ENCODE measurements at places on chromosomes 3 and 15. TPM values are rescaled to one million over a fixed set of nuclear protein-coding genes. Genes with fewer than 3 reads are reported as not detected.

OXTR gene
- 1.4 TPM for total RNA-seq

- H3K4me3 ChIP-seq = no peak overlapping the region
- no peaks in the 10 kb centered on the region for H3K4me1 ChIP-seq
- H3K27me3 ChIP-seq = no peaks in the 10 kb centered on the region
- no peak overlapping the region for H3K27ac ChIP-seq
- peaks cover 5% of the 10 kb centered on the region for H3K36me3 ChIP-seq
These were observed 30.6 kb downstream of the SLC49A4 start for GRCh38 chr3:122825460-122825859.

SIDT1 gene
- total RNA-seq = 16.6 TPM

- no peaks in the 10 kb centered on the region for H3K36me3 ChIP-seq
- H3K27me3 ChIP-seq = no peaks in the 10 kb centered on the region
- no peak overlapping the region for H3K27ac ChIP-seq
- DNase-seq = no peak
- no peak overlapping the region for H3K4me3 ChIP-seq
- H3K4me1 ChIP-seq = no peaks in the 10 kb centered on the region
These were observed 319.4 kb upstream of the STAC start for GRCh38 chr3:36060950-36061349.

- DNase-seq = no peak
- H3K27ac ChIP-seq = no peak overlapping the region
- no peaks in the 10 kb centered on the region for H3K4me1 ChIP-seq
- no peaks in the 10 kb centered on the region for H3K36me3 ChIP-seq
- H3K4me3 ChIP-seq = no peak overlapping the region
These were observed 84.5 kb upstream of the PLXND1 start for GRCh38 chr3:129690963-129691362.

IL5RA gene
- total RNA-seq = 0.70 TPM

GOLGA8T gene
- total RNA-seq = not detected

GRCh38 chr3:23743141-23743784 is 62.5 kb upstream of the UBE2E1 start:
- H3K27ac ChIP-seq = no peak overlapping the region
- DNase-seq = no peak
- peaks cover 6% of the 10 kb centered on the region for H3K27me3 ChIP-seq
- no peaks in the 10 kb centered on the region for H3K4me1 ChIP-seq

DNA sequence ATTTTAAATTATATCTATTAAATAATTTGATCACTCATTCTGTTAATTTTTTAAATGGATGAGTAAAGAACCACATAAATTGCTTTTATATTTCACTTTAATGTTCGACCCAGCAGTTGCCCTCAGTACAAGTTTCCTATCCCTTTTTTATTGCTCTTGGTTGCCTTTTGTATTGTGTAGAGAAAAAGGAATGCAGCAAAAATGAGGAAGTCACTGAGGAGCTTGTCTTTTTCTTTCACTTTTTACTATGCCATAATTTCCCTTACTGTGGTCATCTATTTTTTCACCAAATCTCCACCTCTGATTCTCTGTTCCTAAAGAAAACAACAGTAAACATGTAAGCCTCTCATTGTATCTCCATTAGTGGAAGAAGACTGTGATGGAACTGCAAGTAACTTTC is 122.7 kb downstream of the B3GALNT1 start:
- no peak for DNase-seq
- no peak overlapping the region for H3K27ac ChIP-seq
- H3K4me1 ChIP-seq = no peaks in the 10 kb centered on the region
- H3K4me3 ChIP-seq = no peak overlapping the region
- no peaks in the 10 kb centered on the region for H3K27me3 ChIP-seq

MORC1 gene
- total RNA-seq = not detected

- H3K36me3 ChIP-seq = peaks cover 5% of the 10 kb centered on the region
- H3K4me1 ChIP-seq = no peaks in the 10 kb centered on the region
- H3K27ac ChIP-seq = no peak overlapping the region
- no peak for DNase-seq
- no peaks in the 10 kb centered on the region for H3K27me3 ChIP-seq
These were observed 16.0 kb downstream of the PIGB start for GRCh38 chr15:55334997-55335396.

- H3K36me3 ChIP-seq = peaks cover 9% of the 10 kb centered on the region
- H3K4me3 ChIP-seq = no peak overlapping the region
- H3K27ac ChIP-seq = no peak overlapping the region
- no peaks in the 10 kb centered on the region for H3K27me3 ChIP-seq
- no peak for DNase-seq
These were observed 220.0 kb upstream of the CGNL1 start for GRCh38 chr15:57156210-57156884.

FBXW12 gene
- not detected for total RNA-seq

GRCh38 chr15:91393186-91393585 is 293.1 kb downstream of the SV2B start:
- H3K27me3 ChIP-seq = no peaks in the 10 kb centered on the region
- no peak for DNase-seq
- no peaks in the 10 kb centered on the region for H3K36me3 ChIP-seq
- H3K4me1 ChIP-seq = no peaks in the 10 kb centered on the region
- no peak overlapping the region for H3K4me3 ChIP-seq

DNA sequence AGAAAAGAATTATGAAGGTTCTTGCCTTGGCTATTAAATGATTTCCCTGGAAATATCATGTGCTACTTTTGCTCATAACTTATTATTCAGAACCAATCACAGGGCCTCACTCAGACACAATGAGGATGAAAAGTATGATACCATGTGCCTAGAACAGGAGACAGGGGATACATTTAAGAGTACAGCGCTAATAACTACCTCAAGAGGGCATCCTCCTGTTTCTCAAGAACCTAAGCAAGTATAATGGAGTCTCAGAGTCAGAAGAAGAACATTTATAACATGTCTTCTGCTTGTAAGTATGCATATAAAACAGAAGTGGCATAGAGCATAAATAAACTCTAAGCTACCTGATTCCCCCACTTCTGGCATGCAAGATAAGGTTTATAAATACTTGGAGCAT is 125.4 kb upstream of the MME start:
- H3K4me3 ChIP-seq = no peak overlapping the region
- H3K27ac ChIP-seq = no peak overlapping the region
- H3K4me1 ChIP-seq = no peaks in the 10 kb centered on the region
- H3K27me3 ChIP-seq = no peaks in the 10 kb centered on the region

- no peak overlapping the region for H3K27ac ChIP-seq
- H3K36me3 ChIP-seq = peaks cover 21% of the 10 kb centered on the region
These were observed 21.4 kb downstream of the EIF4E3 start for GRCh38 chr3:71703797-71704196.

GRCh38 chr3:138467931-138468330 is 33.5 kb downstream of the ESYT3 start:
- H3K27ac ChIP-seq = no peak overlapping the region
- no peaks in the 10 kb centered on the region for H3K36me3 ChIP-seq
- H3K4me1 ChIP-seq = no peaks in the 10 kb centered on the region
- no peak for DNase-seq

POLR2M gene
- 57.9 TPM for total RNA-seq

DNA sequence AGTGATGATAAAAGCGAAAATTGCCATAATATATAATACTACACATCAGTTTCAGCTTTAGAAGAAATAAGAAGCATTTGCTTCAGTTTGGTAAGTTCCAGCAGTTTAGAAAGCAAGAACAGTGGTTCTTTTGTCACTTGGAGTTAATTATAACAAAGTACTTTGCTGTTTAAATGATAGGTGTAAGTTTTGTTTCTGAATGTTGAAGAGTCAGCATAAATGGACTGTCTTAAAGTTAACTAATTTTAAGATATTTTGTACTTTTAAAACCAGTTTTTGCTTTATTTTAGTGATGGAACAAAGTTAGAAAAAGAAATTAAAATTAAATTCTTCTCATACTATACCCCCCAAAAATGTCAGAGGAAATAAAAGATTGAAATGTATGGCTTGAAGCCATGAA is 24.6 kb downstream of the CHCHD6 start:
- H3K27me3 ChIP-seq = no peaks in the 10 kb centered on the region
- H3K27ac ChIP-seq = no peak overlapping the region
- H3K4me3 ChIP-seq = no peak overlapping the region
- peaks cover 5% of the 10 kb centered on the region for H3K4me1 ChIP-seq
- DNase-seq = no peak

RARRES1 gene
- not detected for total RNA-seq

- H3K36me3 ChIP-seq = no peaks in the 10 kb centered on the region
- no peak overlapping the region for H3K27ac ChIP-seq
- H3K4me3 ChIP-seq = no peak overlapping the region
- no peaks in the 10 kb centered on the region for H3K27me3 ChIP-seq
- peaks cover 6% of the 10 kb centered on the region for H3K4me1 ChIP-seq
These were observed 312.1 kb upstream of the TGFBR2 start for GRCh38 chr3:30294241-30294667.

HAPLN3 gene
- 32.2 TPM for total RNA-seq

GOLGA8H gene
- not detected for total RNA-seq

GRCh38 chr3:39255503-39256325 is 24.1 kb downstream of the CX3CR1 start:
- H3K27me3 ChIP-seq = no peaks in the 10 kb centered on the region
- no peaks in the 10 kb centered on the region for H3K36me3 ChIP-seq
- no peak for DNase-seq
- no peak overlapping the region for H3K4me3 ChIP-seq

GRCh38 chr15:55231455-55231854 is 34.7 kb upstream of the RSL24D1 start:
- H3K4me3 ChIP-seq = no peak overlapping the region
- H3K27ac ChIP-seq = no peak overlapping the region
- H3K4me1 ChIP-seq = peaks cover 8% of the 10 kb centered on the region
- DNase-seq = no peak
- peaks cover 11% of the 10 kb centered on the region for H3K36me3 ChIP-seq

C3orf70 gene
- not detected for total RNA-seq

- H3K36me3 ChIP-seq = no peaks in the 10 kb centered on the region
- H3K27ac ChIP-seq = no peak overlapping the region
- H3K4me1 ChIP-seq = no peaks in the 10 kb centered on the region
- no peaks in the 10 kb centered on the region for H3K27me3 ChIP-seq
- H3K4me3 ChIP-seq = no peak overlapping the region
- DNase-seq = no peak
These were observed 85.3 kb downstream of the PIK3R4 start for GRCh38 chr3:130661140-130661891.

DNA sequence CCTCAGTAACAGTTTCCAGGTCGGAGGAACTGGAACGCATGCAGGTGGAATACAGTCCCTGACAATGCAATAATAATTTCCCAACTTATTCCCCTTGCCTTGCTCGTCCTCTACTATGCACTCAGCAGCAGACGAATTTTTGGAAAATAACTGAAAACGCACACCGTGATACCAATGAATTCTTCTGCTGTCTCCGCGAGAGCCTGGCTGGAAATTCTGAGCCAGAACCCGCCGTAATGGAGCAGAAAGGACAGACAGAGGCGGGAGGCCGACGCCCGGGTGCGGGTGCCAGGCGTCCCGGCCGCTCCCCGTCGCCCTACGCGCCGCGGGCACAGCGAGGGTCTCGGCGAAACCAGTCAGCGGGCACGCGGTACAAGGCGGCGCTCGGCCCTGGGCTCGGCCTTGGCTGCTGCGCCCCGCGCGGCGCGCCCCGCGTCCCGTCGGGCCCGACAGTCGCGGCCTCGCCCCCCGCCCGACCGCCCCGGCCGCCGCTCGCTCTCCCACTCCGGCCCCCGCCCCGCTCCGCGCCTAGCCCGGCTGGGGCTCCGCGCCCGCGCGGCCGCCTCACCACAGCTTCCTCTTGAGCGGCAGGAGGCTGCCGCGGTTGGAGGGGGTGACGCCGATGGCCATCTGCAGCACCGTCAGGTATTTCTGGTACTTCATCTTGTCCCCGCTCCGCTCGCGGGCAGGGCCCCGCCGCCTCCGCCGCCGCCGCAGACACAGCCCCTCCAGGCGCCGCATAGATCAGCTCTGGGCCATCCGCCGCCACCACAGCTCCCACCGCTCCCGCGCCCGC is 114.5 kb upstream of the GOLGA8J start:
- DNase-seq = no peak
- H3K27ac ChIP-seq = no peak overlapping the region
- peaks cover 6% of the 10 kb centered on the region for H3K27me3 ChIP-seq
- H3K4me3 ChIP-seq = no peak overlapping the region

DNA sequence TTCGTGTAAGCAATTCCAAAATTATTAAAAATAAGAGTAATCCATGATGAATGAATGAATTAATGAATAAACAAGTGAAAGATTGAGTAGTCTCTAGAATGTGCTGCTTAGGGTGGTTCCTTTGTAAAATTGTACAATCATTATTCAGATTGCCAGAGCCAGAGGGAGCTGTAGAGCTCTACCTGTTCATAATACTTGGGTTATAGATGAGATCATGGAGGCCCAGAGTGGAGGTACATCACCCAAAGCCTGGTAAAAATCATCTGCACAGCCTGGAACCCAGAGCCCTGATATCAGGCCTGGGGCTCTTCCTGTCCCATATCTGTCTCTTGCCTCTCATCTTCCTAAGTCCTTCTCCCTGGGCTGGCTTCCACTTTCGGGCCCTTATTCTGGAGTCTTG is 297.2 kb downstream of the RPLP1 start:
- H3K27ac ChIP-seq = no peak overlapping the region
- no peak for DNase-seq
- H3K36me3 ChIP-seq = no peaks in the 10 kb centered on the region
- peaks cover 25% of the 10 kb centered on the region for H3K4me1 ChIP-seq
- H3K27me3 ChIP-seq = no peaks in the 10 kb centered on the region

GRCh38 chr15:38144921-38145320 is 107.7 kb upstream of the SPRED1 start:
- no peak for DNase-seq
- H3K4me1 ChIP-seq = no peaks in the 10 kb centered on the region
- H3K27me3 ChIP-seq = no peaks in the 10 kb centered on the region
- no peak overlapping the region for H3K4me3 ChIP-seq

GABRA5 gene
- total RNA-seq = not detected

GRCh38 chr3:102896851-102897621 is 462.2 kb downstream of the ZPLD1 start:
- H3K4me3 ChIP-seq = no peak overlapping the region
- no peak for DNase-seq
- no peaks in the 10 kb centered on the region for H3K4me1 ChIP-seq
- H3K27me3 ChIP-seq = no peaks in the 10 kb centered on the region
- no peak overlapping the region for H3K27ac ChIP-seq

GRCh38 chr15:94703596-94703995 is 472.2 kb downstream of the MCTP2 start:
- no peaks in the 10 kb centered on the region for H3K36me3 ChIP-seq
- no peaks in the 10 kb centered on the region for H3K4me1 ChIP-seq
- H3K27me3 ChIP-seq = no peaks in the 10 kb centered on the region
- no peak for DNase-seq
- no peak overlapping the region for H3K27ac ChIP-seq

DNA sequence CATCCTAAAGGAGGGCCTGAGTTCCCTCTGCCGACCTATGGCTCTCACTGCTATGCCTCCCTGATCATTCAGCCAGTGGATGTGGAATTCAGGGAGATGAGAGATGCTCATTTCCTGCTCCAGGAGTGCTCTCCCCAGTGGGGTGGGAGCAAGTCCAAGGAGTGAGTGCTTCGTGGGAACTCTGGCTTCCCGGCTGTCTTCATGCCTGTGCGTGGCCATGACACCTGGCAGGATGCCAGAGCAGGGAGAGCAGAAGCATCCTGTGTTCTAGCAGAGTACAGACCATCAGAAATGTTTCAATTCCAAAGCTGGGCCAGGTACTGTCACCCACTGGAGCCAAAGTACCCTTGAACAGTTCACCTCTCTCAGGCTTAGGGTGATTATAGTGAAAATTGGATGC is 45.1 kb downstream of the APH1B start:
- H3K27ac ChIP-seq = no peak overlapping the region
- no peak for DNase-seq
- no peak overlapping the region for H3K4me3 ChIP-seq
- no peaks in the 10 kb centered on the region for H3K27me3 ChIP-seq

GRCh38 chr3:139189943-139190342 is 145.3 kb upstream of the PRR23C start:
- no peaks in the 10 kb centered on the region for H3K36me3 ChIP-seq
- H3K27me3 ChIP-seq = no peaks in the 10 kb centered on the region
- DNase-seq = no peak
- no peak overlapping the region for H3K4me3 ChIP-seq

All from CD8-positive, alpha-beta memory T cell (primary cell).